HL-60 (cell line): ENCODE measurements at places on chromosomes 7 and 10.

DNA sequence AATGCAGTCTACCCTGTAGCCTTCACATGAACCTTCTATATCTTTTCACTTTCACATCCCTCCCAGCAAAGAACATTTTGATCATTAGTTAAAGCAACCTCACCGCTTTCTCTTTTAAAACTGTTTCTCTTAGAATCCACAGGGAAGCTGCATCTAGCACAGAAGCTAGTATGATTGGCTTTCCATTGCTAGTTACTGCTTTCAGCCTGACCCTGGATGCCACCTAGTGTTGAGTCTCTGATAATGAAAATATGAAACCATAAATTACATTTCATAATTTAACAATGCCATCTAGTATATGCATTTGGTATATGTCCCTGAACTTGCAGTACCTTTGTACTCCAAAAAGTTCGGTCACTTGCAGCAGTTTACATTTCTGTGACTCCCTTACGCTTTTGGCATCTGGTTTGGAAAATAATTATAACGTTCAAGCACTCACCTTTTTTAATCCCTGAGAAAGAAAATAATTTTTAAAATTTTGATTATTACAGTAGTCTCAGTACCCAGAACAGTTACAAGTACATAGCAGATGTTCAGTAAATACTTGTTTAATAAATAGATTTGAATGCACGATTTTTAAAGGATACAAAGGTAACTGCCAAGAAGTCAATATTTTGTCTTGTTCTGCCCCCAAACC lies 22.7 kb downstream of the CISD1 start:
- peak; percentile 52 for DNase-seq

- peak; percentile 66 for DNase-seq
Measured at GRCh38 chr7:44608916-44609648, 2.7 kb downstream of the OGDH start.

- DNase-seq, result no peak
Measured at GRCh38 chr7:150322833-150323681, at the start of the genes ACTR3C and LRRC61. ACTR3C (minus strand) TSS chr7:150323545; CDS start chr7:150295296, 28,249 bp downstream. LRRC61 (plus strand) TSS chr7:150323355; CDS start chr7:150336862, 13,507 bp downstream.

DNA sequence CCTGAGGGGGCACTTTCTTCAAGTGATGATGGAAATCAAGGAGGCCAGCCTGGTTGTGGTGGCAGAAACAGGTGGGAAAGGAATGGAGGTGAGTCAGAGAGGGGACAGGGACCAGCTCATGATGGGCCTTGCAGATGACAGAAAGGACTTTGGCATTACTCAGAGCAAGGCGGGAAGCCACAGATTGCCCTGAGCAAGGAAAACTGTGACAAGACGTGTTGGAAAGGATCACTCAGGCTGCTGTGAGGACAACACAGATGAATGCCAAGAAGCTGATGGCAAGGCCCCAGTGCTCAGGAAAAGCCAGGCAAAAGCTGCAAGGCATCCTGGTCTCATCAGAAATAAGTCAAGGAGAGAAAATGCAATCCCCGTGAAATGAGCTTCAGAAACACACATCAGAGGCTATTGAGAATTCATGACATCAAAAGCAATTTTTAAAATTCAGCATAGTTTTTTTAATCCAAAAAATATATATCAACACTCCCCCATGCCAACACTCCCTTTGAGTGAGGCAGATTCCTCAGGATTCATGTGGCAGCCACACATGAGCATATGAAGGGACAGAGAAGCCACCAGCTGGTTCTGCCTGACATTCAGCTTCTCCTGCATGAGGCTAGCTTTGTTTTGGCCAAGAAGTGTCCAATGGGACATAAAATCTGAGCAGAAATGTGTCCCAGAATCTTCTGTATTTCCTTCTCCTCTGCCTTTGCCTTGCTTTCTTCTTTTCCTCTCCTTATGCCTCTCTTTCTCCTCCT lies 244.5 kb upstream of the MYO3A start:
- DNase-seq, result no peak

- DNase-seq, result no peak
Measured at GRCh38 chr7:1694611-1695511, 24.8 kb downstream of the ELFN1 start.

DNA sequence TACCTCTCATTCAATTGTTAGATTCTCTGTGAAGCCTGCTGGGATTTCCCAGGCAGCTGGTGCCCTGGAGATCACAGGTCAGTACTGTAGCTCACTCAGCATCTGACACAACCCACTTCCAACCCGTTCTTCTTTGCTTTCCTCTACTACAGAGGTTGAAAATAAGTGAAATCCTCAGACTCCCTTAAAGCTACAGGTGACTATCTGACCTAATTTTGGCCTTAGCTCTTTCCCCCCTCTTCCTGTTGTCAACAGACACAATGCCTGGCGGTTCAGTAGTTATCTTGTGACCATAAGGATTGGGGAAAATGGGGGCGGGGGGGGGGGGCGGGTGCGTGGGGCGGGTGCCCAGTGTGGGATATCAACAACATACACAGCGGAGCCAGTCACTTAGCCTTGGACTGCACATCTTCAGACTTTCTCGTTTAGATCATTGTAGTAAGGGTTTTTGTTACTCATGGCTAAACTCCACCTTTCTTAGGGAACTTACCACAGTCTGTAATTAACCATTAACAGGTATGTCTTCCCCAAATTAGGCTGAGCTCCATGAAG lies 37.8 kb downstream of the MTPN start:
- no peak for DNase-seq

GRCh38 chr7:101205901-101206664 lies 5.2 kb upstream of the MOGAT3 start:
- no peak for DNase-seq

GRCh38 chr7:151793531-151793951 lies 83.4 kb downstream of the PRKAG2 start:
- no peak for DNase-seq

GRCh38 chr7:3426064-3426463 lies 125.0 kb downstream of the SDK1 start:
- no peak for DNase-seq

DNA sequence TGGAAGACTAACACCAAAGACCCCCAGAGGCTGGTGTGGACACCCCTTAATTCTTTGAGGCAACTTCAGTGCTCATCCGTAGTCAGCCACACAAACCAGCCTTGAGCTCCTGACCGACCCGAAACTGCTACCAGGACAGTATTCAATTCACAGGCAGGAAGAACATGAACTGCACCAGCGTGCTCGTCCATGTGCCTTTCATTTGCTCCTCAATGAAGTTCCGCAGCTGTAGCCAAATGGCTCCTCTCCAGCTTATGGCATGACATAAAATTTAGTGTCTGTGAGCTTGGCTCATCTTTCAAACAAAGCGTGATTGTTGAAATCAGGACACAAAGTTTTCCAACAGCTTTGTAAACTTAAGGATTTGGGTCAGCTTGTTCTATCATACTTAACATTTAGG lies 144.1 kb upstream of the FAM171A1 start:
- DNase-seq, result no peak

DNA sequence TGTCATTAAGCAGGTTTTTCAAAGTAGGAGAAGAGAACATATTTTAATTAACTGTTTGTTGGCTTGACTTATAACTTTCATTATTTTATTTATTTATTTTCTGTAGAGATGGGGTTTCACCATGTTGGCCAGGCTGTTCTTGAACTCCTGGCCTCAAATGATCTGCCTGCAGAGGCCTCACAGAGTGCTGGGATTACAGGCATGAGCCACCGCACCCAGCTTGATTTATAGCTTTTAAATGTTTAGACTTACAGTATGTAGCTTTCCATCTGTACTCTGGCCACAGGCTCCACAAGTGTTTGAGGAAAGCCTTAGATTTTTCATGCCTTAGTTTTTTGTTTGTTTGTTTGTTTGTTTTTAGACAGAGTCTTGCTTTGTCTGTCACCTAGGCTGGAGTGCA lies 72.7 kb upstream of the IFRD1 start:
- DNase-seq, result no peak

GRCh38 chr10:125983161-125983560 lies 86.8 kb downstream of the FANK1 start:
- no peak for DNase-seq

DNA sequence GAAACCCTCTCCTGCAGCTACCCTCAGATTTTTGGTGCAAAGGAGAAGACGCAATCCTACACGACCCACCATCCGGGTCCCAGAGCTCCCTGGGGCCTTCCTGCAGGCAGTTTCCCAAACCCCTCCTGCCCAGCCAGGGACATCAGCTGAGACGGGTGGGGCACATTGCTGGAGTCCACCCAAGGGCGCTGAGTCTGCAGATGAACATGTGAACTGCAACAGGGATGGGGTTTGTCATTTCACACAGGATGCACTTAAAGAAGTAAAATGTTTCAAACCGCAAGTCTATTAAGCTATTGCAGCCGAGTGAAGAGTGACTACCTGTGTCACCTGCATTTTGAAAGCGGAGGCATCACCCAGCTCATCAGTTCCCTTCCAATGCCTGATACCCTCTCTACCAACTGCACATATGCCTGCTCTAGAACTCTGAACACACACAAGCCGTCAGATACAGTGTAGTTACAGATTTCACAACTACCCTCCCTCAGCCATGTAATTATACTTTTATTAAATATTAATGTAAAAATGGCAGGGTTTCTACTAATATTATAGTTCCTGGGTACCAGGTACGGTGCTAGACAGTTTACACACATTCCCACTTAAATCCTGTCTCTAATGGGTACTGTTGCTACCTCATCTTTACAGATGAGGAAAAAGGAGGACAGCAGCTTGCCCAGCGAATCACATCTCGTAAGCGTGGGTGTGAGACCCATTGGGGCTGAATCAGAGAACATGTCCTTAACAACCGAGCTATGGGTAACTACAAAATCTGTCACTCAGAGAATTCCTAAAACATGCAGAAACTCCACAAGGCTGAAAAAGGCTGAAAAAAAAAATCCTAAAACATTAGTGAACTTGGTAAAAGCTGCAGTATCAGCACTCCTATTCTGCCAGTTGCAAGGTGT lies 71.2 kb downstream of the GRB10 start:
- DNase-seq, result no peak

- DNase-seq, result no peak
Measured at GRCh38 chr7:6637544-6638229, 569 bp downstream of the ZNF316 start.

- no peak for DNase-seq
Measured at GRCh38 chr7:151806952-151807775, 69.8 kb downstream of the PRKAG2 start.

GRCh38 chr7:46175221-46175620 lies 254.1 kb upstream of the IGFBP3 start:
- no peak for DNase-seq

DNA sequence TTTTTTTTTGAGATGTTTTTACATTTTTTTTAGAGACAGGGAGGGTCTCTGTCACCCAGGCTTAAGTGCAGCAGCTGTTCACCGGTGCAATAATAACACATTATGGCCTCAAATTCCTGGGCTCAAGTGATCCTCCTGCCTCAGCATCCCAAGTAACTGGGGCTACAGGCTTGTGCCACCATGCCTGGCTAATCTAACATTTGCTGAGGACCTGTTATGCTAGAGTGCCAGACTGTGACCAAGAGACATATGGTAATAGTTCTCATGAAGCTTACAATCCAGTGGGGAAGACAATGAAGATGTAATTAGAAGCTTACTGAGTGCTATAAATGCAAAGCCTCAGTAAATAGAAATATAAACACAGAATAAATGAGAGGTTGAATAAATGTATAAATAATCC lies 17.6 kb upstream of the ORC5 start:
- DNase-seq, result no peak

- DNase-seq, result no peak
Measured at GRCh38 chr7:42907316-42907715, 4.6 kb downstream of the C7orf25 start.

GRCh38 chr10:8616166-8616565 lies 561.7 kb downstream of the GATA3 start:
- no peak for DNase-seq

GRCh38 chr7:90540406-90540805 lies 55.7 kb upstream of the CDK14 start:
- DNase-seq, result no peak

DNA sequence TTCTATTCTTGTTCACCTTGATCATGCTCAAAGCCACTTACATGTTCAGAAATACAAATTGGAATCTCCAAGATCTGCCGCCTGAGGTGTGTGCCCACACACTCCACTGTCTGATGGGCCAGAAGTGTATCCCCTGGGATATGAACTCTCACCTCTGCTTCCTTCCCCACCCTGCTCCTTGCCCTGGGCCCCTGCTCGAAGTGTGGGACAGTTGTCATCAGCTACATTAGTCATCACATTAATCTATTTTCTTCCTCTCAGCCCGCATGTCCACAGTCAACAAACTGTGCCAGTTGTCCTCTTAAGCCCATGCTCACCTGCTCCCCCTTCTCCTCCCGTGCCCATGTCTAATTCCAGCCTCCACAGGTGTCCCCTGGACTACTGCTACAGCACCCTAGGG lies 154.7 kb downstream of the PTPN20 start:
- DNase-seq, result no peak

DNA sequence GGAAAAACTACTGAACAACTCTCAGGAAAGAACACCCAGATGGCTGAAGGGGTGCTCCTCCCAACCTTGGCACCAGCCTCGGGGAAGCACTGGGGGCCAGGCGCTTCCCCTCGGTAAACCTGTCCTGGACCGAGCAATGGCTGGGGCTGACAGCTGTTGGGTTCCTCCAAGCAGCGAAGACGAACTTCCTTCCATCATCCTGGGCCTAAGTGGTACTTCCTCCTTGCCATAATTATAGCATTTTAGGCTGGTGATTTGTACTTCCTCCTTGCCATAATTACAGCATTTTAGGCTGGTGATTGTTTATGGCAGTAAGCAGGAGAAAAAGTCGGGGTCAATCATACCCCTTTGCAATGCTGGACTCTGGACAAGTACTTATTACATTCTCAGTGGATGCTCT lies 69.3 kb downstream of the MYOF start:
- peak; percentile 62 for DNase-seq

DNA sequence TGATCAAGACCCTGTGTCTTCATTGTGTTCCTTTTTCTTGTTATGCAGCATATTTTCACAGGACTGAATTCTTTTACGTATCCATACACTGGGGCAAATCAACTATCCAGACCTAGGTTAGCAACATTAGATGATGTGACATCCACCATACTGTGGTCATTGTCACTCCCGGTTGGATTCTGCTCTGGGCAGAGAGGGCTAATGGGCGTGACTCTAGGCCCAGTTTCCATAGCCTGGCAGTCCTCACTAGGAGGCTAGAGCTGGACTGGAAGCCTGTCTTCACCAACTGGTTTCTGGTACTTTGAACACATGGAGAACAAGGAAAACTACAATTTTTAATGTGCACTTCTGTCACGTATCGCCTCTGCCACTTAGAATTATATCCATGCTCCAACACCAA lies 25.2 kb downstream of the AKR1E2 start:
- no peak for DNase-seq

DNA sequence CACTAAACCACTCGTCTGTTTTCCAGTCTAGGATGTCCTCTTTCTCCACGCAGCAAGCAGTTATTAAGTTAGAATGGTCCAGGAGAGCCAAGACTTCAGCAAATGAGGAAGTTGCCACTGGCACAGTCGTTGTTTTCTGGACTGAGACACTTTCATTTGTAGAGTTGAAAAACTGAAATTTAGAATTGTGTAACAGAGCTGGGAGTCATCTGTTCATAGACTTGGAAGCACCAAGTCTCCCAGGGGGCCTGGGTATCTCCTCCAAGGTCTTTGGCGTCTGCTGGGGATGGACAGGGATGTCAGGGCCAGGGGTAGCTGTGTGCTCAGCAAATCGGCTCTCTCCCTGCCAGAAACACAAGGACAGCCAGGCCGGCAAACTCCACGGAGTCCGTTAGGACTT lies 208.4 kb downstream of the FANK1 start:
- DNase-seq, result peak; percentile 50
